ENCODE measurements at places on chromosomes 3 and 15.

- no peak for DNase-seq
Measured at GRCh38 chr15:64282701-64283100, 73.3 kb downstream of the CSNK1G1 start.

- DNase-seq: no peak
Measured at GRCh38 chr3:17579289-17580031, 163.0 kb downstream of the TBC1D5 start.

DNA sequence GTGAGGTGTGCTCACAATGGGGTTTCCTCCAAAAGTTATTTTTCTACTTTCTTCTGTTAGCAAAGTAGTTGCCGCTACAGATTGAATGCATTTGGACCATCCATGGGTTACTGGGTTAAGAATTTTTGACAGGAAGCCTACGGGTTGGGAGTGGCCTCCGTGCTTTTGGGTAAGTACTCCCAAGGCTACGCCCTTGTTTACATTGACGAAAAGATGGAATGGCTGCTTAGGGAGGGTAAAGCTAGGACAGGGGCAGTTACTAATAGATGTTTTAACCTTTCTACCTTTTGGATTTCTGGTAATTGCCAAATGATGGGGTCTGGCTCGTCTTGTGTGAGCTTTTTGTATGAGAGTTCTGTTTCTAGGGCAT, 20.4 kb upstream of the ATG7 start:
- no peak for DNase-seq

DNA sequence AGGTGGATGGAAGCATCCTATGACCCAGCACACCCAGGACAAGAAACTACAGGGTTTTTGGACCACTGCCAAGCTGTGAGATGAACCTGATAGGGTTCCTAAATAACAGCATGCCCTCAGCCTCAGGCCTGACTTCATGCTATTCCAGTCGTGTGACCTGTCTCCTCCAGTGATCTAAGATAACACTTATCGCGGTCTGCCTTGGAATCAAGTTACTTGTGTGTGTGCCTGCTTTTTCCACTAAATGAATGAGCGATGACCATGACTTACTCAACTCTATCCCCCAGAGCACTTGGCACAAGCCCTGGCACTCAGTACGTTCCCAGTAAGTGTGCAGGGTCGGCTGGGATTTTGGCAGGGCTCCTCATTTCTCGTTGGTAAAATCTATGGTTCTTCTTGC, 172.7 kb upstream of the TP63 start:
- no peak for DNase-seq

- DNase-seq: no peak
Measured at GRCh38 chr3:50269977-50270413, 1.0 kb downstream of the SEMA3B start.

- DNase-seq: no peak
Measured at GRCh38 chr3:40764747-40765146, 240.0 kb downstream of the ZNF621 start.

GRCh38 chr3:45218578-45219390, 7.3 kb downstream of the TMEM158 start:
- DNase-seq: no peak

DNA sequence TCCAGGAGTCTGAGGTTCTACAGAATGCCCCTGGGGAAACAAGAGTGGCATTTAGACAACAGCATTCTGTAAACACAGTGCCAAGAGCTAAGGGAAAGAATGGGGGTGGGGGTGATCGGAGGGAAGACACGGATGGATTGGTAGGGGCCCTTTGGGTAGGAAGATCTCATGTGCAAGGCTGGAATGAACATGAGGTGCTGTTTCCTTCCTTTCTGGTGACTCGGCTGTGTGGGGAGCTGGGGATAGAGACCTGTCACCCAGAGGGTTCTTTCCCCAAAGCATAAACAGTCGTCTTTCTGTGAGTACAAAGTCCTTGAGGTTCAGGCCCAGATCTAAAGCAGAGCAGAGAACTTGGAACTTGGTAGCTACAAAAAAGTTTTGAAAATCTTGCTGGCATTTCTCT, 11.7 kb downstream of the TPM1 start:
- no peak for DNase-seq

All from NCI-H2107 (cell line).